ENCODE measurements at places on chromosomes 5 and 9.

- DNase-seq, result no peak
These were observed 13.0 kb downstream of the SMIM3 start for GRCh38 chr5:150791536-150791935.

GRCh38 chr9:110207071-110207641 lies 803 bp downstream of the C9orf152 start:
- DNase-seq, result no peak

DNA sequence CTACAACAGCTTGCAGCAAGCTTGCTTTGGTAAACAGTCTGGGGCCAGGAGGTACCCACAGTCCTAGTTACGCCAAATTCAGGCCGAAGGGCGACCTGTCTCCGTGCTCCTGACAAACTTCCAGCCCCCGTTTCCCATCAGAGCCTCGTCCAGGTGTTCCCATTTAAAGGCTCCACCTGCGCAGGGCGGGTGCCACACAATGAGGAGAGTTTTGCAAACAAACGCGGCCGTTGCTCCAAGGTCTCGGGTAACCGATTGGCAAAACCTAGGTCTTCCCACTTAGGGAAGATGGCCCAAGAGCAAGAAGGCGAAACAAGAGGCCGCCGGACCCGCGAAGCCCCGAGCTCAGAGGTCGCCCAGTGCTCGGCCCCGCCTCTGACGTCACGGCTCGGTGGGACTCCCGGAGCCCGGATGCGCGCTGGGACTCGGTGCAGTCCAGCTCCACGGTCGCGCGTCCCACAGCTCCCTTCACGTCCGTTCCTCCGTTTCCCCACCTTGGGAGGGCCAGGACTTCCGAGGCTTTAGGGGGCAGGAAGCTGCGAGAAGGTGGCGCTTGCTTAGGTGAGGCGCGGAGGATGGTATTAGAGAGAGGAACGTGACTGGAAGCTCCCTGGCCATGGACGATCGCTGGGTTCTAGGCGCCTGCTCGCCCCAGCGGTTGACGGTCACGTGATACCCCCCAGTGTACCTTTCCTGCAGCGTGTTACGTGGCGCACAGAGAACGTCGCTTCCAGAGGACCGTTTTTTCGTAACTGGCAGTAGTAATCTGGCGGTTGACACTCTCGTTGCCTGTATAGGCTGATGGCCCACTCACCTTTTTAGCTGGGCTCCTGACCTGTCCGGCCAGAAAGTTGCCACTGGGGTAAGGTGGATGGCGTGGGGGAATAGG lies 41.8 kb upstream of the KDM4C start:
- DNase-seq, result peak; percentile 25

DNA sequence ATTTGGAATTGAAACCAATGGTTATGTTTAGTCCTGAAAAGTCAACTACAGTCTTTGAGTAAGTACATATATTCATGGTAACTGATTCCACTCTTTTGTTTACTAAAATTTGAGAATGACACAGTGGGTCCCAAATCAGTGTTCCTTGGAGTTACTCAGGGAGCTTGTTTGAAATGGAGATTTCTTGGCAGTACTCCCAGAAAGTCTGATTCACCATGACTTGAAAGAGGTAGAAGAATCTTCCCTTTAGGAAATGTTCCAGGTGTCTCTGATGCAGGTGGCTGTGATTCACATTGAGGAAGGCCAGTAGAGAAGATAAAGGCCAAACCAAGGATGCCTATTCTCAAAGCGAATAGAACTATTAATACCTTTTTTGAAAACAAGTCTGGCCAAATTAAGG lies 1078.3 kb downstream of the CDH12 start:
- no peak for DNase-seq

GRCh38 chr5:87300744-87301143 lies 33.1 kb downstream of the RASA1 start:
- no peak for DNase-seq

- no peak for DNase-seq
These were observed 137.7 kb upstream of the NMUR2 start for GRCh38 chr5:152542741-152543140.

DNA sequence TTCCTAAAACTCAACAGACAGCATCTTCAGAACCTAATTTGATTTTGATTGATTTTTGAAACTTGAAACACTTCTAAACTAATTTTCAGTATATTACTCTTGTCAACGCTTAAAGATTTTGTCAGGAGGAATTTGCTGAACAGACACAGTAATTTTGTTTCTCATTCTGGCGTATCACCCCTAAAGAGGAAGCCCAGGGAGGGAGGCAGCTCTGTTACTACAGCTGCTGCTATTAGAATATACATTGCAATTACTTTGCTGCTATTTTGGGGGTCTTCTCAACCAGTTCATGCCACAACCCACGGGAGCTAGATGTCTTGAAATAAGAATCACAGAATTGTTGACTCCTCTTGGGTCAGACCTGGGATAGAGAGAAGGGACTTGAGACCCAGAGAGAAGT lies 122.6 kb downstream of the TLR4 start:
- no peak for DNase-seq

DNA sequence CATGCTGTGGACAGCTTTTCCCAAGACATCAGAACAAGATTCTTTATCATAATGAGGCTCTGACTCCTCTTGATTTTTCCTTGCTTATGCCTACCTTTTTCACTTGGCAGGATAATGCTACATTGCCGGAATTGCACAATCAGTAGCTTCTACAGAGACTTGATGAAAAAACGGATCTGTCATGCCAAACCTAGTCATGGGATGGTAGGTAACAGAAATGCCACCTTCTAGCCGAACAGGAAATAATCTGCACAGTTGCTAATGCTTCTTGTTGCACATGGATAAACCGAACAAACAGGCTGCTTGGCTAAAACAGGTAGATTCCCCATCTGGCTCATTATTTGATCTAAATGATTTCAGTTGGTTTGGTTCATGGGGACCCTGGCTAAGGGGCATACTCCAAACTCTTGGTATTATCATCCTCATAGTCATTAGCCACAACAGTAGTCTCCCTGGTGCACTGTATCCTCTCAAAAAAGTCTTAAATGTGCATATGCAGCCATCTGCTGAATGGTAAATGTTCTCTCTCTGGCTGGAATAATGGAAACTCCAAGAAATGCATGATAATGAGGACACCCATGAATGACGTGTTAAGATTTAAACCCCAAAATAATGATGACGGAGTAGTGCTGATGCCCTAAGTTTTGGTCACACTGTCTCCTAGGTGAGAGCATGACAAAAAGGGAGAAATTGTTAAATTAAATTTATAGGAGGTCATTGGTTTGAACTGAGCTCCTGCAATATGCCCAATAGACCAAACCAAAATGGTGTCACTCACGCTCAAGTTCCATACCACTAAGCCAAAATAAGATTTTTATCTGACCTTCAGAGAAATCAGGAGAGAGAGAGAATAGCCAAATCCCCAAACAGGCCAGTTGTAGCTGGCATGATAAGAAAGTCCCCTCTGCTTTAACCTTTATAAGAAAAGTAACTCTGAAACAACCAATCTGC lies 47.0 kb downstream of the RAPGEF1 start:
- DNase-seq, result no peak

- no peak for DNase-seq
These were observed 60.6 kb upstream of the GALNT10 start for GRCh38 chr5:154129921-154130320.
